ENCODE measurements at places on chromosomes 2 and 18. TPM values are rescaled to one million over a fixed set of nuclear protein-coding genes. Genes with fewer than 3 reads are reported as not detected.

Gene SCYGR4
- total RNA-seq = not detected

Gene CTLA4
- not detected for total RNA-seq

Gene SERPINB4
- total RNA-seq = not detected

Gene KCNIP3
- total RNA-seq = 20.8 TPM

Gene LCT
- 0.09 TPM for total RNA-seq

Gene ATP5MC3
- total RNA-seq = 55.3 TPM

Measured in cerebellum (tissue), 4 donors.